Calu3 (cell line): ENCODE measurements at places on chromosomes 11 and 22. TPM values are rescaled to one million over a fixed set of nuclear protein-coding genes. Genes with fewer than 3 reads are reported as not detected.
A peak's percentile ranks its signal among the peaks of the same experiment; 100 is the strongest.

DNA sequence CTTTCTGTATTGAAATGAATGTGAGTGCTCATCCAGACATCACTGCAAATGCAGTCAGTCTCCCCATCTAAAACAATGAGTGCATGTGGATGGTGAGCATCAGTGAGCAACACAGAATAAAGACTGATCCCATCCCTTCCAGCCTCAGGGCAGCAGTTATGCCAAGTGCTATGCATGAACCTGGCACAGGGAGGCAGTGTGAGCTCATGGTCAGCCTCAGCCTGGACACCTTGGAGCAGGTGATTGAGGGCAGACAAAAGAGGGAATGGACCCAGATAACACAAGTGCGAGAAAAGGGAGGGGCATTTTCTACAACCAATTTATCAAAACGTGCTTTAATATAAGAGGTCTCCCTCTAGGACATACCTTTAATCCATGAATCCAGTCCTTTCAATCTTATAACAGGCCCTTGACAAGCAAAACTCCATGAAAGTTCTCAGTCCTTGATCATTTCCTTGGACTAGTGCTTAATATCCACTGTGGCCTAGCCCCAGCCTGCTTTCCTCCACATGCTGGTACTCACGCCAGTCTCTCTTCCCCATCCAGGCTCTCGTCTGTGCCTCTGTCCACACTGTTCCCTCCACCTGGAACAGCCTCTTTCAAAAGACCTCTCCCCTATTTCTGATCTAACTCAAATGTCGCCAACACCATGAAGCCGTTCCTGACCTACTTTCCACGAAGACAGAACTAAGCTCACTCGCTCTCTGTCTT, 50.5 kb upstream of the LRRC55 start:
- DNase-seq, result peak; percentile 59
- no peaks in the 10 kb centered on the region for H3K36me3 ChIP-seq
- H3K4me1 ChIP-seq, result peaks cover 19% of the 10 kb centered on the region
- H3K27me3 ChIP-seq, result no peaks in the 10 kb centered on the region
- no peak overlapping the region for H3K27ac ChIP-seq

- no peak overlapping the region for H3K27ac ChIP-seq
- peaks cover 16% of the 10 kb centered on the region for H3K4me1 ChIP-seq
- H3K36me3 ChIP-seq, result peaks cover 88% of the 10 kb centered on the region
- peak; percentile 33 for DNase-seq
- H3K4me3 ChIP-seq, result peak overlapping the region; percentile 76
Measured at GRCh38 chr22:50201191-50202129, 649 bp downstream of the SELENOO start.

- no peak for DNase-seq
- no peak overlapping the region for H3K4me3 ChIP-seq
- no peaks in the 10 kb centered on the region for H3K4me1 ChIP-seq
- peaks cover 22% of the 10 kb centered on the region for H3K36me3 ChIP-seq
Measured at GRCh38 chr22:44837481-44837880, 85.1 kb downstream of the ARHGAP8 start.

- no peak for DNase-seq
- no peak overlapping the region for H3K4me3 ChIP-seq
- peaks cover 69% of the 10 kb centered on the region for H3K4me1 ChIP-seq
- no peaks in the 10 kb centered on the region for H3K27me3 ChIP-seq
- H3K36me3 ChIP-seq, result peaks cover 33% of the 10 kb centered on the region
- H3K27ac ChIP-seq, result peak overlapping the region; percentile 53
Measured at GRCh38 chr22:45805413-45805812, 133.8 kb downstream of the ATXN10 start.

Gene OVCH2
- total RNA-seq, result not detected in 2 replicates

Gene FGF4
- total RNA-seq, result not detected in 2 replicates
